ENCODE measurements at places on chromosomes 5 and 9. TPM values are rescaled to one million over a fixed set of nuclear protein-coding genes. Genes with fewer than 3 reads are reported as not detected.
A peak's percentile ranks its signal among the peaks of the same experiment; 100 is the strongest.

GRCh38 chr9:20043461-20043860 lies 254.6 kb upstream of the SLC24A2 start:
- no peaks in the 10 kb centered on the region for H3K27me3 ChIP-seq
- no peak overlapping the region for H3K27ac ChIP-seq
- peaks cover 4% of the 10 kb centered on the region for H3K4me1 ChIP-seq
- DNase-seq: no peak
- H3K4me3 ChIP-seq: no peak overlapping the region

Gene FUT7
- 0.94 TPM for total RNA-seq

- H3K36me3 ChIP-seq: no peaks in the 10 kb centered on the region
- H3K4me3 ChIP-seq: no peak overlapping the region
- H3K27me3 ChIP-seq: no peaks in the 10 kb centered on the region
Observed at GRCh38 chr5:173613433-173614159, 2.9 kb downstream of the BOD1 start.

Gene S100Z
- total RNA-seq: not detected

DNA sequence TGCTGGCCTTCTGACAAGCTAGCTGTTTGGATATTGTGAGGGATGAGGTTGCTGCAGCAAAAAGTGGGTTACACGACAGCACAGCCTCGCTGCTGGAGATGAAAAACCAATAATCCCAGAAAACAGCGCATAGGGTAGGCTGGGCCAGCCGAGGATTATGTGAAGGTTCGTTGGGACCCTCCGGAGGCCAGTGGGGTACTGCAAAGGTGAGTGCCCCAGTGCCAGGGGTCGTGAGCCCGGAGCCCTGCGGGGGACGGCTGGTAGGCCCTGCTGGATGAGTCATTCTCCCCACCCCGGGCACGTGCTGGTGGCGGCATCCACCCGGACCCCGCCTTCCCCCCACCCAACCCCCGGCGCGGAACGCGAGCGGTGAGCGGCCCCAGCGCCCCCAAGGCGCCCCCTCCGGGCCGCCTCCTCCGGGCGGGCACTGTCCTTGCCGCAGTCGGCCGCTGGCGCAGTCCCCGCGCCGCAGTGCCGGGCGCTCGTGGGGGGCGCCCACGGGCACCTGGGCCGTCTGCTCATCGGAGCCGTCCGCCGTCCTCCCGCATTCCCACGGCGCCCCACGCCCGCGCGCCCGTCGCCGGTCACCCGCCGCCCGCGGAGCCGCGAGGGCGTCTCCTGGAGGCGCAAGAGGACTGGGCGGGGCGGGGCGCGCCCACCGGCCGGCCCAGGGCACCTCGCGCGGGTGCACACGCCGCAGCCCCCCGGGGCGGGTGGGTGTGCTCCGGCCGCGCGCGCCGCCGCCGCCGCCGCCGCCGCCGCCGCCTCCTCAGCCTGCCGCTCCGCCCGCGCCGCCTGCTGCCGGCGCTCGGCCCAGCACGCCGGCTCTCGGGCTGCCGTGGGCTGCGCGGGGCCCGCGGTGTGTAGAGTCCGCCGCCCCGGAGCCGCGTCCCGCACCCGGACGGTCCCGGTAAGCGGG lies at the start of gene PHF24:
TSS of gene PHF24 (plus strand) at position 794 of the 919 bp plus-strand sequence. CDS start 13,014 bp downstream, outside the sequence.
- DNase-seq: peak; percentile 88
- H3K27me3 ChIP-seq: no peaks in the 10 kb centered on the region
- no peak within 1 kb of the TSS for H3K4me3 ChIP-seq

- no peak overlapping the region for H3K4me3 ChIP-seq
- H3K4me1 ChIP-seq: peaks cover 7% of the 10 kb centered on the region
- no peaks in the 10 kb centered on the region for H3K27me3 ChIP-seq
- no peak overlapping the region for H3K27ac ChIP-seq
- DNase-seq: no peak
Observed at GRCh38 chr9:91182429-91183225, 179.1 kb downstream of the AUH start.

DNA sequence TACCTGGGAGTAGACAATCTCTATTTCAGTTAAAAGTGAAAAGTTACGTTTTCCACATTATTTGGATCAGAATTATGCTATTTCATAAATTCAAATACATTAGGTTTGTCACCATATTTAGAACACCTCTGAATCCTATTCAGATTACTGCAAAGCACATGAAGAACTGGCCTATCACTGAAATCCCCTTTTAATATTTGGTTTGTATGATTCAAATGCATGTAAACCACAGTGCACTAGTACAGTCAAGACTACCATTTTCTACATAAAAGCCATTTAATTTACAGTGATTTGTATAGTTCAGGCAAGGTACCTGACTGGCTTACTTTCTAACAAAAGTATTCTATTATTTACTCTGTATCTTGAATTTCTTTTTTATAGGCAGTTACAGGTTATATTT lies 212.5 kb downstream of the MEF2C start:
- H3K4me3 ChIP-seq: no peak overlapping the region
- H3K27me3 ChIP-seq: peaks cover 2% of the 10 kb centered on the region
- no peak for DNase-seq
- peaks cover 32% of the 10 kb centered on the region for H3K4me1 ChIP-seq
- H3K27ac ChIP-seq: no peak overlapping the region
- H3K36me3 ChIP-seq: no peaks in the 10 kb centered on the region

- H3K4me1 ChIP-seq: peaks cover 7% of the 10 kb centered on the region
- no peaks in the 10 kb centered on the region for H3K27me3 ChIP-seq
- no peak overlapping the region for H3K27ac ChIP-seq
- no peak for DNase-seq
- H3K4me3 ChIP-seq: no peak overlapping the region
Observed at GRCh38 chr5:180080486-180081280, 9.1 kb upstream of the RNF130 start.
